ENCODE measurements at places on chromosomes 3 and 15. TPM values are rescaled to one million over a fixed set of nuclear protein-coding genes. Genes with fewer than 3 reads are reported as not detected.

Gene SLC25A38
- polyA plus RNA-seq: 44.0 TPM

Gene COL6A6
- 0.01 TPM for polyA plus RNA-seq

Gene ACTC1
- polyA plus RNA-seq: not detected

Gene ZNF80
- not detected for polyA plus RNA-seq

Gene GPR171
- polyA plus RNA-seq: not detected

Gene CPA3
- not detected for polyA plus RNA-seq

Gene CDHR4
- not detected for polyA plus RNA-seq

Gene HRG
- not detected for polyA plus RNA-seq

Gene CD96
- polyA plus RNA-seq: 0.81 TPM

Data from GM12878 (cell line).